Lung (tissue), 17 donors: ENCODE measurements at places on chromosomes 12 and 14. TPM values are rescaled to one million over a fixed set of nuclear protein-coding genes. Genes with fewer than 3 reads are reported as not detected.

The SPPL3 gene
- polyA plus RNA-seq = 14.2 TPM

- peaks cover 60% of the 10 kb centered on the region for H3K4me1 ChIP-seq
- H3K36me3 ChIP-seq = no peaks in the 10 kb centered on the region
- no peaks in the 10 kb centered on the region for H3K27me3 ChIP-seq
- DNase-seq = no peak
These were observed 307.4 kb upstream of the DDHD1 start for GRCh38 chr14:53460544-53460943.

DNA sequence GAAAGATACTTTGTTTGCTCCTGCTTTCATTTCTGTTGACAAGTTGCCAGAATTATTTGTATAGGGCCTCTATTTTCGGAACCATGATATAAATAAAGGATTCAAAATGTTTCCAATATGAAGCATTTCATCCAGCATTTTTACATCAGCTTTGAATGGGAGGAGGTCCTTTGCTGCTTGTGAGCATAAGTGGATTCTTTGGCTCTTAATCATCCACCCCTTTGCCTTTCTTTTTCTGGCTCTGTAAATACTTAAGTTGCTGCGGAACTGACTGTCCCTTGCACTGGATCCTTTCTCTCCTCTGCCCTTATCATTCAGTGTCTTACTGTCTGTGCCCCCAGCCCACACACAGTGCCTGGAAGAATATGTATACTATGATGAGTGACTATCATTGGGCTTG lies 357.3 kb upstream of the RGS6 start:
- H3K4me3 ChIP-seq = no peak overlapping the region
- H3K36me3 ChIP-seq = no peaks in the 10 kb centered on the region
- no peaks in the 10 kb centered on the region for H3K27me3 ChIP-seq
- DNase-seq = peak; percentile 86

GRCh38 chr12:69383074-69383473 lies 23.5 kb downstream of the YEATS4 start:
- no peak overlapping the region for H3K4me3 ChIP-seq
- peaks cover 9% of the 10 kb centered on the region for H3K36me3 ChIP-seq
- H3K27me3 ChIP-seq = no peaks in the 10 kb centered on the region
- H3K4me1 ChIP-seq = no peaks in the 10 kb centered on the region

The KRT5 gene
- 48.5 TPM for polyA plus RNA-seq
